SJCRH30 (cell line): ENCODE measurements at places on chromosomes 7 and 10.

- DNase-seq, result no peak
Observed at GRCh38 chr10:42937649-42938180, 139.2 kb upstream of the RET start.

GRCh38 chr7:131100357-131101054, 227.2 kb upstream of the MKLN1 start:
- DNase-seq, result no peak

DNA sequence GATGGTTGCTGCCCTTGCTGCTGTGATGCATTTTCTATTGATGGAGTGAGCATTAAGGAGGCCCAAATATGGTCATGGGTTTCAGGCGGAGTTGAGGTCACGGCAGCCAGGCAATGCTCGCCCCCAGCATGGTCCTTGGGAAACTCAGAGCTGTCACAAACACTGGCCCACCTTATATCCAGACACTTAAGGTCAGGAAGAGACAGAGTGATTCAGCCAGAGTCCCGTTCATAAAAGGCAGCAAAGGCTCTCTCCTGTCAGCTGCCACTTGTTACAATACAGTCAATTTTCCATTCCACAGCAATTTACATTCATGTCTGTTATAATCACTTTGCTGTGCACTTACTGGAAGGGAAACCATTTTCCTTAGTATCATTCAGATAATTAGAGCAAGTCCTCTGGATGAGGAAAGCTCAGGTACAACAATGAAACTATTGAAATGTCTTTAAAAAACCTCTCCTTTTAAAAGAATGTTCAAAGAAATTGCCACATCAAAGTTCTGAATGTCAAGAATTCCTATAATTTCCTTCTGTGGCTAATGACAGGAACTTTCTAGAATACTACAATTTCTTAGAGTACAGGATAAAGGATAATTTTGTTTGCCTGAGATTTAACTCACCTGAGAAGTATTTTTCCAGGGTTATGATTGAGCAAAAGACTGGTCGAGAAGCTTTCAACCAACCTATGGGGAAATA, 14.8 kb upstream of the ANKRD1 start:
- DNase-seq, result no peak

DNA sequence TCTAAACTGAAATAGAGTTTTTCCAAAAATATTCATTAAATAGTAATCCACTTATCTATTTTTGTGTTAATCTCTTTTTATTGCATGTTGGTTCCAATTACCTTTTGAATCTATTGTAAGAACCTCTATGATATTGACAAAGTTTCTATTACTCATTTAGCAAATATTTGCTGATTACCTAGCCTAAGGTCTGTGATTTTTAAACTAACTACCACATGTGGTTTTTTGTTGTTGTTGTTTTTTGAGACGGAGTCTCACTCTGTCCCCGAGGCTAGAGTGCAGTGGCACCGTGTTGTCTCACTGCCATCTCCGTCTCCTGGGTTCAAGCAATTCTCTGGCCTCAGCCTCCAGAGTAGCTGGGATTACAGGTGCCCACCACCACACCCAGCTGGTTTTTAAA, 2.0 kb upstream of the ASB13 start:
- DNase-seq, result no peak

GRCh38 chr10:17751781-17752445, at the start of gene TMEM236:
Gene TMEM236, plus strand, starts transcription at chr10:17752201. Its CDS starts 95 bp downstream, at chr10:17752296.
- no peak for DNase-seq

- DNase-seq, result peak; percentile 54
Observed at GRCh38 chr10:107264742-107265141, 100.2 kb upstream of the SORCS1 start.

DNA sequence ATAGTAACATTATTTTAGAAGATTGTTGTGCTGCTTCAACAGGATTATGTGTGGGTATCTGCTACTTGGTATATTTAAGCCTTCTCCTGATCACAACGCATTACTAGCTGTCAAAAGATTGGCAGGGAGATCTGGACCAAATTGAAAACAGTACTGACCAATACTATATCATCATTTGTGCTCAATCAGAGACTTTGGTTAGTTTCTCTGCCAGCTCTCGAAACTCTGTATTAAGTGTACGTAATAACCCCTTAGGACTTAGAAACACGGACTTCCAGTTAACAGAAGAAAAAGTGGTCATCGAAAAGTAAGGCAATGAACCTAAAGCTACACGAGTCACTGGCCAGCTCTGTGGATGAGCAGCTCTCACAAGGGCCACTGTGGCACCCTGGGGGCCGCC, 146.0 kb downstream of the EVX1 start:
- no peak for DNase-seq
